ENCODE measurements at places on chromosomes 6 and 20. TPM values are rescaled to one million over a fixed set of nuclear protein-coding genes. Genes with fewer than 3 reads are reported as not detected.

The KHDRBS2 gene
- not detected for total RNA-seq

- DNase-seq = no peak
Observed at GRCh38 chr6:19876672-19877071, 39.5 kb downstream of the ID4 start.

DNA sequence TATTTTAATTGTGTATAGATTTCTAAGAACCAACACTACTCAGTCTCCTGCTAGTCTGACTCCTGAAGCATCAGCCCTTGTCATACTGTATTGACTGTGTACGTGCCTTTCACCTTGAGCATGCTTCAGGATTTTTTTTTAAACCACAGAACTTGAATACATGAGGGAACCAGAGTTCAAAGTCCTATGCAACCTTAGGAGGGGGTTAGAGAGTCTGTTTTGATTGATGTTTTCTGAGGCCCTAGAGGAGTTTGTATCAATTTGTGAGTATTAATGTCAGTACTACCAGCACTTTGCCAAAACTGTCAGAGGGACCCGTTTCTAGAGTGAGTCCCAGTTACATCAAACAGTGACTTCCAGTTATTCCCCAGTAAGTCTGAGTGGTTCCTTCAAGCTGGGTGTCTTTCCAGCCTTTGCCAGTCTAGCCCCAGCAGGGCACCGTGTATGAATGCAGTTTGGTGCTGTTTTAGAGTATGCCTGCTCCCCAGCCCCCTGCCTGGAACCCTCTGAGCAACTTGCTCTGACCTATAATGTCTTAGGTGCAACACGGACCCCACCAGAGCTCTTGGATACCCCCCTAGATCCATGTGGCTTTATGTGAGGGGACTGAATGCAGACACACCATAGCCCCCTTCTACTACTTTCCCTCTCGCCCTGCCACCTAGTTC, 8.5 kb downstream of the TP53INP2 start:
- DNase-seq = no peak

DNA sequence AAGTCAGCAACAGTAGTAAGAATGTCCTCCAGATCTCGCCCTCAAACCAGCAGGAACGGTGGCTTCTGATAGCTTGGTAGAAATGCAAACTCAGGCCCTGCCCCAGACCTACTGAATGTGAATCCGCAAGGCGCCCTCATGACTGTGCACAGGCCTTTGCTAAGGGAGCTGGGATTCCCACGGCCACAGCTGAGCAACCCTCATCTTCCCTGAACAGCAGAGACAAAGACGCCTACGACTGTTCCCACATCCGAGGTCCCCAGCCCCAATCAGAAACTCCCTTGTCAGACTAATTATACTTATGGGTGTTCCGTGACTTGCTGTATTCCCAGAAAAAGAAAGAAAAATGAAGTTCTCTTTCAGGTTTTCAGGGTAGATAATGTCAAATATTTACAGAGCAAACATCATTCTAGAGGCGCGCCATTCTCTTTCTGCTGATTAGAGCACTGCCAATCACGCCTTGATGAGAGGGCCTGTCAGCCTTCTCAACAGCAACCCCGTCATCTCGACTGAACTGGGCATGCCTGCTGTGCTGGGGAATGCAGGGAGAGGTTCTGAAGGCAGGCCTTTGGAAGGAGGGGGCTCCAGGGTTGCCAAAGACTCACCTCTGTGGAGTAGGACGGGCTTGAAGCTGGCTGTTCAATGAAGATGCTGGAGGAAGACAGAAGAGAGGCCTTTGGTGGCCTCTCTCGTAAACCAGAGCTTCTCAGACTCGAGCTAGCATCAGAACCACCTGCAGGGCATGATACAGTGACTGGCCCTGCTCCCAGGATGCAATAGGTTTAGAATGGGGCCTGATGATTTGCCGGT, 79.9 kb downstream of the ZNF217 start:
- no peak for DNase-seq

GRCh38 chr6:167420858-167421766, 96.2 kb downstream of the TTLL2 start:
- no peak for DNase-seq

The ADA gene
- 45.1 TPM for total RNA-seq
